ENCODE measurements at places on chromosomes 7 and 10. TPM values are rescaled to one million over a fixed set of nuclear protein-coding genes. Genes with fewer than 3 reads are reported as not detected.

Gene LLCFC1
- total RNA-seq, result not detected

Gene ZNF804B
- total RNA-seq, result not detected

Gene GRID2IP
- 1.3 TPM for total RNA-seq

Gene SYCE1
- not detected for total RNA-seq

Gene MINDY4
- total RNA-seq, result 14.8 TPM
